ENCODE measurements at places on chromosomes 13 and 19.

GRCh38 chr13:100100115-100100879 is 11.4 kb downstream of the PCCA start:
- no peak for DNase-seq

GRCh38 chr19:42487032-42487797 is 41.1 kb downstream of the CEACAM1 start:
- no peak for DNase-seq

GRCh38 chr13:77846173-77846572 is 72.5 kb downstream of the EDNRB start:
- DNase-seq = no peak

GRCh38 chr13:37492075-37492474 is 106.5 kb downstream of the POSTN start:
- no peak for DNase-seq

All from activated T-helper 1 cell treated with anti-CD3 and anti-CD28 coated beads, Interleukin-12 subunit alpha, Interleukin-12 subunit beta, Interleukin-2, Interleukin-4 antibody, amounts not matched to agents 30 ng/mL and 10 ng/mL and 1 ng/mL, durations not matched to agents 14 hours and 24 hours and 36 hours (primary cell).